ENCODE measurements at places on chromosomes 13 and 19.

- DNase-seq, result no peak
Observed at GRCh38 chr19:4970558-4971423, 1.9 kb downstream of the KDM4B start.

GRCh38 chr13:30037766-30038165 is 187.3 kb upstream of the UBL3 start:
- DNase-seq, result no peak

DNA sequence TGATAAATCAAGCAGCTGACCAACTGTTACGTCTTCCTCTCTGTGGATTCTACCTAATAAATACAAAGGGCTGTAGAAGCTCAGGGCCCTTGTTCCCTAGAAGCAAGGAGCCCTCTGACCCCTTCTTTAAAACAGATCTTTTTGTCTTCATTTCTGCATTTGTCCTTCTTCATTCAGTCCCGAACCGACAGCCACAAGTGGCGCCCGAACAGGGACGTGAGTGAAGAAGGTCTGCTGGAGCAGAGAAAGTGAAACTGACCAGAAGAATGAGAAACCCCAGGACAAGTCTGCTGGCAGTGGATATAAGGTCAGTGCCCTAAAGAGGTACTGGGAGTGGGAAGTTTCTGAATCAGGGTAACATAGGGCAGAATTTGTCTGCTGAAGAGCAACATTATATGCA is 13.1 kb downstream of the ZNF773 start:
- no peak for DNase-seq

DNA sequence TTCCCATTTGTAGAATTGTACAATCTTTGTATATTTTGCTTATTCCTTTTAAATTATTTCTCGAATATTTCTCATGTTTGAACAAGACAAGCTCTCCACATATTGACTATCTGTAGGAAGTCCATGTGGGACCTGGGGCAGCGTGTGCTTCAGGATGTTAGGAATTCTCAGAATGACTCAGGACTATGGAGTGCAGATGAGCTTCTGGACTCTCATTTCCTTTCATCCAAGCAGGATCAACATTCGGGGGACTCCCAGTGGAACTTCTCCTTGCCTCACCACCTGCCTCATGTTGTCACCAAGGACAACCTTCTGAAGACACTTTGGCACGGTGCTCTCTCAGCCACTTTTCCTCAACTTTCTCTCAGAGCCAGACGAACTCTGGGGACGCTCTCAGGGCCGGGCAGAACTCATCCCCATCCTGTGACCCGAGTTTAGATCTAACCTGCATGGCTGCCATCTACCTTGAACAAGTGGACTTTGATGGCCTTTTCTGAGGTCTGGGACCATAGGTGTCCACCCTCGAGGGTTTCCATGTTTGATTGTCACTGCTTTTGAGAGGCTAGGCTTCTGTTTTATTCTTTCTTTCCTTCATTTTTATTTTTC is 441.7 kb downstream of the IRS2 start:
- DNase-seq, result no peak

DNA sequence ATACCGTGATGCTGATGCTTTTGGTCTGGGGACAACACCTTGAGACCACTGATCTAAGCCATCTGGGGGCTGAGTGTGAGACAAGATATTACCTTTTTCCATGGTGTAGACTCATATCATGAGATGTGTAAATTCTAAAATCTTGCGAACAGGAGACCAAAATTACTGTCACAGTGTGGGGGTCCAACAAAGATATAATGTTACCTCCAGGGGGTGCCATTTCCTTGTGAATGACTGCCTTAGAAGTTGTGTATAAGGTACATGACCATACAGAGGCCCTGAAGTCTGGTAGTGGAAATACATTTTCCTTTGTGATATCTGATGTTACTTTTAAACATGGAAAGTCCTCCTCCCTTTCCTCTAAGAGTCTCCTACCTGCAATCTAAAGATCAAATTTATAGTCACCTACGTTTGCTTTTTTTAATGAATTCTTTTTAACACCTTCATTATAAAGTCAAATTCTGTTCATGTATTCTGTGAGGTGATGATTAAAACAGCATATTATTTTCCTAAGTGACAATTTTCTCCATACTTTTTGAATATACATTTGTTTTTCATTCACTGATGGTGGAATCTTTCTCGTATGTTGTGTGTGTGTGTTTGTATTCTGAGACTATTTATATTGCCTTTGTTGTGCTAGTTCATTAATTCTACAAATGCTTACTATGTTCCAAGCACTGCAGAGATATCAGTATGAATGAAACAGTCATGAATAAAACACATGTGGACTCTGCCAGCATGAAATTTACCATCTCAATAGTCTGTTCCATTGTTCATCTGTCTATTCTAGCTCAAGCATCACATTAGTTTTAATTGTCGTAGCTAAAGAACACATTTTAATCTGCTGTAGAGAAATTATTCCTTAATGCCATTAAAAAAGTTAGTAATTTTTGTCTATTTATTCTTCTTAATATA is 113.7 kb downstream of the RFC3 start:
- peak; percentile 31 for DNase-seq

All from left renal cortex interstitium (tissue), 4 donors.